ENCODE measurements at places on chromosomes 2 and 18.
A peak's percentile ranks its signal among the peaks of the same experiment; 100 is the strongest.

DNA sequence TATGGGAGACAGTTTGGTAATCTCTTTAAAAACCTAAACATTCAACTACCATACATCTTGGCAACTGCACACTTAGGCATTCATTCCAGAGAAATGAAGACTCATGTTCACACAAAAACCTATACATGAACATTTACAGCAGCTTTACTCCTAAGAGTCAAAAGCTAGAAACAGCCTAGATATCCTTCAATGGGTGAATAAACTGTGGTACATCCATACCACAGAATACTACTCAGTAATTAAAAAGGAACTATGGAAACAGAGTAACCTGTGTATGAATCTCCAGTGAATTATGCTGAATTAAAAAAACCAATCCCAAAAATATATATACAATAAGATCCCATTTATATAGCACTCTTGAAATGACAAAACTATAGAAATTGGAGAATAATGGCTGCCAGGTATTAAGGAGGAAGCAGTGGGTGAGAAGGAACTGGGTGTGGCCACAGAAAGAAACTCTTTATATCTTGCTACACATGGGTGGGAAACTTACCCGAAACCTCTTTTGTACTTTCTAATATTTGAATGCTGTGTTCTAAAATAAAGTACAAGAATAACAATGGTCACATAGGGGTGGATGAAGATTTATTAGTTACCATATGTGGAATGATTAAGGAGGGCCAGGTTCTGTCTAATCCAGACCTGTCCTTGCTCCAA lies 13.7 kb downstream of the SESTD1 start:
- no peak for DNase-seq

GRCh38 chr2:18752667-18753422 lies 163.5 kb upstream of the NT5C1B start:
- DNase-seq: no peak

GRCh38 chr2:53252115-53252514 lies 515.5 kb upstream of the CHAC2 start:
- no peak for DNase-seq

DNA sequence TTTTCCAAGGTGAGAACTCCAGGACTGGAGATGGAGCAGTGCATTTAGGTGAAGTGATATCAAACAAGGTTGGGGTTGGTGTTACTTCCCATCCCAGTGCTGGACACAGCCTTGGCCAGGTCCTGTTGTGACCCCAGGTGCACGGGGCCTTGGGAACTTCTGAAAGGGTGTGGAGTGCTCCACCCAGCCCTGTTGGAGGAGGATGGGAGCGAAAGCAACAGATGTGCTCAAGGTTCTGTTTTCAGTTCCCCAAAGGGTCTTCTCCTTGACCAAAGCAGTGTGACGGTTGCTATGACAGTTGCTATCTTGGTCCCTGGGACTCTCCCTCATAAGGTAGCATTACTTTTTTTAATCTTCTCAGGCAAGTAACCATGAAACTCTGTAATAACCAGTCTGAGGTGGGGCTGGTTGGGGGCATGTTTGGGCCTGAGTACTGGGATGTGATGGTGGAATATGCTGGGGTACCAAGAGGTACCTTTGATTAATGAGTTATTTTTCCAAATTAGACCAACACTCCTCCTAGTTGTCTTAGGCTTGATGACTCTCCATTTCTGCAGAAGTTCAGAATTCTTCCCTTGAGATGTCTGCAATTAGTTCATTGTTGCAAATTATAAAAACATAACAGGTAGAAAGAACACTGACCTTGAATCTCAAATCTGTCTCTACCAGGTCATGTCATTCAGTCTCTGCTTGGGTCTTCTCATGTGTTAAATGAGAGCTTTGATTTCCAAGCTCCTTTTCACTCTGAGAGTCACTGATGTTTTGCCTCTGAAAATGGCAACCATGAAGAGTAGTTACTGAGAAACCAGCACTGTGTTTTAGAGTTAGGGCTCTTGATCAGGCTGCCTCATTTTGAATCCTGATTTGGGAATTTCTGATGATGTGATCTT lies 154.5 kb downstream of the RPIA start:
- no peak for DNase-seq

GRCh38 chr18:49596687-49597086 lies 34.8 kb downstream of the LIPG start:
- DNase-seq: no peak

DNA sequence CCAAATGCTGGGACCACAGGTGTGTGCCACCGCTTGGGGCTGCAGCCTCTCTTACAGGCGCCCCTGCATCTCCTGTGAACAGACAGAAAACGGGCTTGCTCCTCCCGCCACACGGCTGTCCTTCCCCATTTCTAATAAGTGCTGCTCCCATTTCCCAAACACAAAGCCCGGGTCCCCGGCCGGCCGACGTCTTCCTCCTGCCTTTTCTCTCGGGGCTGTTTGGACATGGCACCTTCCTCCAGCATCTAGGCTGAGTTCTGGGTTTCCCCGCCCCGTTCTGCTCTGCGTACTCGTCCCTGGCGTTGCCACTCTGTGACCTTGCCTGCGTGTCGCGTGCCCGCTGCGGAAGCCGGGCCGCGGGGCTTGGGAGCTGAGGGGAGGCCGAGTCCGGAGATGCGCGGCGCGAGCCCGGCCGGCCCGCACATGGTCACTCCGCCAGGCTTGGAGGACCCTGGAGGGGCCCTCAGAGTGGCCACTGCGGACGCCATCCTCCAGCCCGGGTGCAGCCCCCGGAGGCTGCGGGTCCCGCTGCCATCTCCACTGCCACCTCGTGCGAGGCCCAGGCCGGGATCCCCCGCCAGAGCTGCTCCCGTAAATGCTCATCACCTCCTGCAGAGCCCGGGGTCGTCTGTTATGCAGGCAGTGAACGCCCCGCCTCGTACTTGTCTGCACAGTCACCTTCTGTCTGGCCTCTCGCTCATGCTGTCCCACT lies 26.3 kb downstream of the PRELID3A start:
- DNase-seq: no peak

DNA sequence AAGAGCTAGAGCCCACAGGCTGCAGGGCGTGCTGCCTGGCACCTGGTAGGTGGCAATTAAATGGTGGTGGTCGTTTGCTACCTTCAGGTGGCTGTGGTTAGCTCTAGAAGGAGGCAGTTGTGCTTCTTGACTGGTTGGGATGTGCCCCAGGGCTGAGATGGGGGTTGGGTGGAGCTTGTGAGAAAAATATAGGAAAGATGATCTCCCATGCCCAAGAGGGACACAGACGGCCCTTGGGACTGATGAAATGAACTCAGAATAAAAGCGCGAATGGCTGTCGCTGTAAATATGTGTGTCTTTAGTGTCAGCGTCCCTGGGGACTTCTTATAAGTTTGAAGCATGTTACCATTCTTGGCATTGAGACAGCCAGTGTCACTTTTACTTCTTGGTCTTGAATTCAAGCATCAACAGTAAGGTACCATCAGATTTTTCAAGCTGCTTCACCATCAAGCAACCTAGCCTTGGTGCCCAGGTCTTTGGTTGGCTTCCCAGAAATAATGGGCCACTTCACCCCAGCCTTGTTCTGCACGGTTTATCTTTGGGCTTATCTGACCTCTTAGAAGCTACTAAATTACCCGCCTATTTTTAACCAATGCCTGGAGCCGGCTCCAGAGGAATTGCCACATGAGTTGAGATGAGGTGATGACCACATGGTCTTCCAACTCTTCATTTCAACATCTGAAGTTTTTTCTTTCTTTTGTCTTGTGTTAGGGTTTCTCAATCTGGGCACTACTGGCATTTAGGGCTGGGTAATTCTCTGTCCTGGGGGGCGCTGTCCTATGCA lies 11.9 kb downstream of the LRRFIP1 start:
- no peak for DNase-seq

DNA sequence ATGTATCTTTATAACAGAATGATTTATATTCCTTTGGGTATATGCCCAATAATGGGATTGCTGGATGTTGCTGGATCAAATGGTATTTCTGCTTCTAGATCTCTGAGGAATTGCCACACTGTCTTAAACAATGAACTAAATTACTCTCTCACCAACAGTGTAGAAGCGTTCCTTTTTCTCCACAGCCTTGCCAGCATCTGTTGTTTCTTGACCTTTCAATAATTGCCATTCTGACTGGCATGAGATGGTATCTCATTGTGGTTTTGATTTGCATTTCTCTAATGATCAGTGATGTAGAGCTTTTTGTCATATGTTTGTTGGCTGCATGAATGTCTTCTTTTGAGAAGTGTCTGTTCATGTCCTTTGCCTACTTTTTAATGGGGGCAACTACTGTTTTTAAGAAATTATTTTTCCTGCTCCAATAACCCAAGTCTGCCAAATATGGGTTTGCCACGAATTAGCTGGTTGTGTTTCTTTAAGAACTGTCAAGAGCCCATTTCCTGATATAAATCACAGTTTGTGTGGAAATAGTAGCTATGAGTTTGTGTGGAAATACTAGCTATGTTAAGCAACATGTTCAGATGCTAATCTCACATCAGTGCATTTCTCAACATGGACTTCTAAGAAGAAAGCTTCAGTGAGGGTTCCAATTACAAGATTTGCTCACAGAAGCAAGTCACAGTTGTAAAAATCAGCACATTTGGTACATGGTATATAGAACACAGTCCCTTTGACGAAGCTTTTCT lies 259.4 kb downstream of the ANAPC1 start:
- peak; percentile 87 for DNase-seq

Measured in foreskin melanocyte (primary cell).